ENCODE measurements at places on chromosomes 12 and 14.

GRCh38 chr12:125888921-125889320 is 823.7 kb downstream of the AACS start:
- no peak for DNase-seq

DNA sequence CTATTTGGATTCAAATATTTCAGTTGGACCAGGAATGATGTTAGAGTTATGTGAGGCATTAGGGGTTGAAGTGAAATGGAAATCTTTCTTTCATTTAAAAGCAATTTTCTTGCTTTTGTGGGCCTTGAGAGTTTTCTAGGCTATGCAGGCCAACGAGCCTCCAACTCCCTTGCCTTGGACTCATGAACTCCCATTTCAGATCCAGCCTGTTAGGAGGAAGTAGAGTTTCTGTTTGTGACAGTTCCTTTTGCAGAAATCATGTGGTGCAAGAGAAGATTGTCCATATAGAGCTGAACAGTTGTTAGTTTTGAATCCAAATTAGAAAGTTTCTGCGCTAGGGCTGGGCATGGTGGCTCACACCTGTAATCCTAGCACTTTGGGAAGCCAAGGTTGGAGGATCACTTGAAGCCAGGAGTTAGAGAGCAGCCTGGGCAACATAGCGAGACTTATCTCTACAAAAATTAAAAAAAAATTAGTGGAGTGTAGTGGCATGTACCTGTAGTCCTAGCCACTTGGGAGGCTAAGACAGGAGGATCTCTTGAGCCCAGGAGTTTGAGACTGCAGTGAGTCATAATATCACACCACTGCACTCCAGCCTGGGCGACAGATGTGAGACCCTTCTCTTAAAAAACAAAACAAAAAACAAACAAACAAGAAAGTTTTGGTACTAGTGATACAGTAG is 47.3 kb upstream of the MED13L start:
- no peak for DNase-seq

DNA sequence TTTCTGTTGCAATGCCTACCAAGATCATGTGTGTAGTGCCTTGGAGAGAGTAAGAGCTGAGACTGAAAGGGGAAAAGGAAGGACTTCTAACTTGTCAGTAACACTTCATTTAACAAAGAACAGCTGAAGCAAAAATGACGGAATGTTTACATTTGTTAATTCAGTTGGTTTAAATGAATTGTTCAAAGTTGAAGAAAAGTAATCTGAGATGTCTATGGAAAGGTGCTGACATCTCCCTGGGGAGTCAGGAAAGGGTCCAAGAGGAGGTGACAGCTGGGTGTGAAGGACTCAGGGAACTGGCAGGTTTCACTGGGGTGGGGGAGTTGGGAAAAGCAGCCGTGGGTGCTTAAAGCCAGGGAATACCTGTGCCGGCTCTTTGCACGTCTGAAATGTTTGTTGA is 7.9 kb downstream of the TMEM63C start:
- no peak for DNase-seq

GRCh38 chr12:52066346-52067080 is 3.3 kb upstream of the ATG101 start:
- DNase-seq: no peak

DNA sequence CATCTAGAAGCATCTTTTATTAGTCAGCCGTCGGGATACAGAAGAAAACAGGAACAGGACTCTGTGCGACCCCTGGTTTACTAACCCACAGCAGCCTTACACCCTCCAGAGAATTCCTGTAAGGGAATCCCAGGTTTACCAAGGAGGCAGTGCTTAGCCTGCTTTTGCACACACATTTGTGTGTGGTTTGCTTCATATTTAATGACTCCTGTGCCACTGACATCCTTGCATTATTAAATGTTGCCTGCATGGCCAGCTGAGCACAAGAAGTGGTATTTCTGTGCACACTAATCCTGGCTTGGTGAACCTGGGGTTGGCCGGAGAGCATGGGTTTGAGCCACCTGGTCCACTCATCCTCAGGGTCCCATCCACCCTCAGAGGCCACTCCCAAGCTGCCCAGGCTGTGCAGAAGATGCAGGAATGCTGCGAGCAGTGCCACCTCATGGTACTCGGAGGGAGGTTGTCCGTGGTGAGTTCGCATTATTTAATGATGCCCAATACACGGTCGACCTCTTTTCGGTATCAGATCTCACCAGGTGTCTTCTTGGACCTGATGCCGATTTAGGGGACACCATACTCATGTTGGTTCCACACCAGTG is 152.4 kb upstream of the RTL1 start:
- DNase-seq: no peak

GRCh38 chr12:109735825-109736551 is 22.4 kb downstream of the FAM222A start:
- no peak for DNase-seq
